ENCODE measurements at places on chromosomes 3 and 15.

DNA sequence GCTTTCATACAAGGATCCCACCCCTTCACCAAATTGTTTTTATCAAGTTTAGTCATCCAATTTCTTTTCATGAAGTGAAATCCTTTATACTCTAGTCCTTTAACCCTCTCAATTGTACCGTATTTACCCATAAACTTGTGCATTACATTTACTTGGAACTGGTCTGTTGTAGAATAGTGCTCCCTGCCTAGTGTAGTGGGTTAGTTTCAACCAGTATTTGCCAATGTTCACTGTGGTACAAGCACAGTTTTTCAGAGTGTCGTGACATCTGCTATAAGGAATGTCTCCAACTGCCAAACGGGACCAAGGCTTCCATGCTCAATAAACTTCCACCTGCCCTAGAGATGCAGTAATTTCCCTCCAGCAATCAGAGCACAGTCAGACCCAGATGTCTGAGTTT is 211.9 kb downstream of the KCNAB1 start:
- no peak for DNase-seq

GRCh38 chr3:37943631-37944314 is 46.8 kb upstream of the VILL start:
- DNase-seq, result no peak

- no peak for DNase-seq
Measured at GRCh38 chr15:45402955-45403877, 24.9 kb upstream of the GATM start.

DNA sequence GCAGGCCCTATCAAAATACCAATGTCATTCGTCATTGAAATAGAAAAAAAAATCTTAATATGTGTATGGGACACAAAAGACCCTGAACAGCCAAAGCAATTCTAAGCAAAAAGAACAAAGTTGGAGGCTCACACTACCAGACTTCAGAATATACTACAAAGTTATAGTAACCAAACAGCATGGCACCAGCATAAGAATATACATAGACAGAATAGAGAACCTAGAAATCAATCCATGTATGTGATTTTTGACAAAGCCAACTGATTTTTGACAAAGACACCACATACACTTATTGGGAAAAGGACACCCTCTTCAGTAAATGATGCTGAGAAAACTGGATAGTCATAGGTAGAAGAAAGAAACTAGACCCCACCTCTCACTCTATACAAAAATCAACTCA is 95.0 kb downstream of the C3orf70 start:
- DNase-seq, result no peak

DNA sequence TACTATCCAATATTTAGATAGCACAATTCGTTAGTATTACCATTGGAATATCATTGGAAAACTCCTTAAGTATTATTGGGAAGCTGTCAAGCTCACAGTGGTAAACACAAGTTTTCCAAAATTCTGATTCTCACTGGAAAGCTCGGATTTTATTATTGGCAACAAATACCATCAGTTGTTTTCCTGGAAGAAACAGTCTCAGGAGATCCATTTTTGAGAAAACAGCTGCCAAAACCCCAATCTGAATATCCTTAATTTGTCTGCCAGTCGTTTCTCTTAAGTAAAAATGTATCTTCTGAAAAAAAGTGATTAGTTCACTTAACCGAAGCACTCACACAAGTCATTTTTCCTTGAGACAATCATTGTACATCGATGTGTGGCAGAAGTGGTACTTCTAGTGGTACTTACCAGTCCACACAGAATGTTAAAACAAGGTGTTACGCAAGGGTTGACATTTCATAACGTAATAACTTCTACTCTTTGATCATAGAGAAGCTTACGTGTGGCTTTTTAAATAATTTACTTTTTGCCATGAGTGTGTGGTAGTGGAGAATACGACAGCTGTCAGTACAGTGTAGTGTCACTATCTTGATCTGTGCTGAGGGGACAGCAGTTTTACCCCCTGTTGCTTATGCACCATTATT is 74.9 kb downstream of the FAM43A start:
- no peak for DNase-seq

DNA sequence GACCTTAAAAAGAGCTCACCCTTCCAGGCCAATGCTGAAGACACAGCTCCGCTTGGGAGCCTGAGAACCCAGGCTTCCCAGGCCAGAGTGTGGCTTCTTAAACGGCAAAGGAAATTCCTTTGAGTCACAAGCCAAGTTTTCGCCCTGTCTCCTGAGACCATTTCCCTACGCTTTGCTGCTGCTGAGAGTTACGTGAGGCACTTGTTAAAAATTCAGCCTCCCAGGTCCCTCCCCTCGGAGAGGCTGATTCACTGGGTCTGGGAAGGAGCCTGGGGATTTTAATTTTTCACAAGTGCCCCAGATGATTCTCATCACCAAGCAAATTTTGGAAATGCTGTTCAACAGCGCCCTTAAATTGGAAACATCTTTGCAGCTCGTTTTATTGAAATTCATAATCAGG is 25.5 kb downstream of the RLBP1 start:
- no peak for DNase-seq
